Naive thymus-derived CD8-positive, alpha-beta T cell (primary cell): ENCODE measurements at places on chromosomes 5 and 9. TPM values are rescaled to one million over a fixed set of nuclear protein-coding genes. Genes with fewer than 3 reads are reported as not detected.

GRCh38 chr5:137345396-137345795 lies 153.7 kb downstream of the SPOCK1 start:
- no peak for DNase-seq

Gene FCN2
- not detected for polyA plus RNA-seq

DNA sequence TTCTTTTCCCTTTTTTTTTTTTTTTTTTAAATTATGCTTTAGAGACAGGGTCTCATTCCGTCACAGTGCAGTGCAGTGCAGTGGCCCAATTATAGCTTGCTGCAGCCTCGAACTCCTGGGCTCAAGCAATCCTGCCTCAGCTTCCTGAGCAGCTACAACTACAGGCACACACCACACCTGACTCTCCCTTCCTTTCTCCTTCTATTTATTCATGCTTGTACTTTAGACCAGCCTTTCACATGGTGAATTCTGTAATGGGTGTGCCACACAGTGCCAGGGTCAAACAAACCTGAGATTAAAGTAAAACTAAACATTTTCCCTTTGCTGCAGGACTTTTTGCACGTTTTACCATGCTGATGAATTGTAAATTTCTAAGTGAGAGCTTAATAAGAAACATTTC lies 8.0 kb downstream of the SH3RF2 start:
- no peak for DNase-seq

DNA sequence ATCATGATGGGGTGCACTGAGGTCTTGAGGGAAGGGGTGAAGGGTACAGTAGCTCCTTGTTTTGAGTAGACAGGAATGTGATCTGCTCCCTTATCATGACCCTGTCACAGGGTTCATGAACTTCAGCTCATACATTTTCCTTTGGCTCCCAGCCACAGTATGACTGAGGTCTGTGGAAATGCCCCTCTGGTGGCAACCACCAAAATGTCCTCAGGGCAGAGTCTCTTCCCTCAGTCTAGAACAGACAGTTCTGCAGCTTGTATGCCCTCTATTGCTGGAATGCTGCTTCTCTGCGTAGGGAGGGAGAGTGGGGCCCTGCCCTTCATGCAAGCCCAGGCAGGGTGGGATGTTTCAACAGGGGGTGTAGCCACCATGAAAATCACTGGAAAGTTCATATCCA lies 53.8 kb upstream of the SNCAIP start:
- no peak for DNase-seq

DNA sequence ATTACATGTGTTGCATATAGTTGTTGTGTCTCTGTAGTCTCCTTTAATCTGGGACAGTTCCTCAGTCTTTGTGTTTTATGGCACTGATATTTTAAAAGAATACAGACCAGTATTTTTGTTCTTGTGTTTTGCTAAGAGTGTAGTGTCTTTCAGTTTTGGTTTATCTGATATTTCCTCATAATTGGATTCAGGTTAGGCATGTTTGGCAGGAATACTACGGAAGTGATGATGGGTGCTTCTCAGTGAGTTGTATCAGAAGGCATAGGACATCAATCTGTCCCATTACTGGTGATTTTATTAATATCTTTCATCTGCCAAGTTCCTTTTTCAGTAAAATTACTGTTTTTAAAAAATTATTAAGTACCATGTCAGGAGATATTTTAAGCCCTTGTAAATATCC lies 212.9 kb downstream of the ARHGEF28 start:
- no peak for DNase-seq

DNA sequence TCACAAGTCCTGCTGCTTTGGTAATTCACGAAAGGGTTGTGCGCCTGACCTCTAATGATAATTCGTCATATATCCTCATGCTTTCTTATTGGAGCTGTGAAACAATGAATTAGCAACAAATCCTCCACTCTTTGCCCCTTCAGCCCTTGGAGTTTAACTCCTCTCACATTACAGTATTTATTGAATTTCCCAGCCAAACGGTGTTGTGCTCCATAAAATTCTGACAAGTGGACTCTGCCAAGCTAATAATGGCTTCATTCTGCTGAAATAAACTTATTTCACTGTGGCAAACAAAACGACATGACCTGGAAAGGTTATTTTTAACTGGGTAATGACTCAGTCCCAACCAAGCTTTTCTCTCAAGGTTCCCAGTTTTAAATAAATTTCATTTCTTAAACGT lies 984.4 kb upstream of the DMAC1 start:
- DNase-seq = no peak

GRCh38 chr9:129762985-129763926 lies 10.4 kb upstream of the PTGES start:
- no peak for DNase-seq

- DNase-seq = peak; percentile 51
These were observed at the start of gene FGD3 for GRCh38 chr9:92947268-92948037. TSS of gene FGD3 (plus strand) at chr9:92947523. CDS start at chr9:92976257, 28,734 bp downstream.

GRCh38 chr5:32331217-32331934 lies 18.6 kb upstream of the MTMR12 start:
- DNase-seq = no peak

DNA sequence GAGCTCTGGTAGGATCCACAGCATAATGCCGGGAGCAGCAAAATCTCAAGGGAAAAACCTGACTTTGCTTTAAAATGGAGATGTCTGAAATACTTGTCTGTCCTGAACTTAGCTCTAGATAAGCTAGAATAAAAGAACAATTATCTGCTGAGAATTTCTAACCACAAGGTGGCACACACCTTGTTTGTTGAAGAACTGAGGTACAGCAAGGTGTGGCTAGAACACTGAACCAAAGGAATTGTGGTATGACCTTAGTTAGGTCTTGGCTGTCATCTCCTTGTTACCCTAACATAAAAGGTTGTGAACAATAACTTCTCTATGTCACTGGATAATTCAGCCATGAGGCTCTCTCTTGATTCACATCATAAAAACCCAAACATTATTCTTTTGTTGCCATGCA lies 72.3 kb upstream of the ANXA1 start:
- DNase-seq = no peak

GRCh38 chr9:16069671-16070454 lies 517.0 kb downstream of the CCDC171 start:
- DNase-seq = no peak

GRCh38 chr9:114109124-114109523 lies 10.0 kb upstream of the KIF12 start:
- no peak for DNase-seq

Gene CBY3
- polyA plus RNA-seq = 0.62 TPM

Gene SNCAIP
- not detected for polyA plus RNA-seq

Gene PNPLA7
- polyA plus RNA-seq = 1.2 TPM

- no peak for DNase-seq
These were observed 164.5 kb downstream of the TMEM38B start for GRCh38 chr9:105858877-105859276.

- DNase-seq = no peak
These were observed 182.8 kb upstream of the GDNF start for GRCh38 chr5:38022631-38023030.

DNA sequence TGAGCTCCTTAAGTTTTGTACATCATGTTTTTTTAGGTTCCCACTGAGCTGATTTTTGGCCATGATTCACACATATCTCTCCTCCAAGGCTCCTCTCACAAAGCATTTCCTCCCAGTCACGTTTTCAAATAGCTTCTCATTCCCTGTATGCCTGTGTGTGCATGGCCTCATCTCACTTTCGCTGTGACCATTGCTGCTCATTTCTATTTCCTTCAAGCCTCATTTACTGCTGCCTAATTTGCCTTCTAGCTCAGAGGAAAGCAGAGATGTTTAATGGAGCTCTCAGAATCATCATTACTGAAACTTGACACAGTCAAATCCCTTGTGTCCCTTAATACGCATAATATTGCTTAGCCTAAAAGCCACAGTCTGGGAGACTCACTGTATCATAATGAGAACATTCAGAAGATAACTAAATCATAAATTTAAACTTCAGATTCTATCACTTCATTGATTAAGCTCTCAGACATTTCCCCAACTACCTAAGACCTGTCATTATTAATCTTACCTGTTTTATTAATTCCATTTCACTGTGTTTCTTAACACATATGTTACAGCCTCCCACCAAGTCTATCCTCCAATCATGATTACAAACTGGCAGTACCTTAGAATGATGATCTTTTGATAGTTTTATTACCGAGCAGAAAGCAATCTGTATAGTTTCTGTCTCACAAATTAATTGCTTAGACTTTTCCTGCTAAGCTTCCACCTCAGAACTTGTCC lies 278.3 kb upstream of the PTGER4 start:
- no peak for DNase-seq

DNA sequence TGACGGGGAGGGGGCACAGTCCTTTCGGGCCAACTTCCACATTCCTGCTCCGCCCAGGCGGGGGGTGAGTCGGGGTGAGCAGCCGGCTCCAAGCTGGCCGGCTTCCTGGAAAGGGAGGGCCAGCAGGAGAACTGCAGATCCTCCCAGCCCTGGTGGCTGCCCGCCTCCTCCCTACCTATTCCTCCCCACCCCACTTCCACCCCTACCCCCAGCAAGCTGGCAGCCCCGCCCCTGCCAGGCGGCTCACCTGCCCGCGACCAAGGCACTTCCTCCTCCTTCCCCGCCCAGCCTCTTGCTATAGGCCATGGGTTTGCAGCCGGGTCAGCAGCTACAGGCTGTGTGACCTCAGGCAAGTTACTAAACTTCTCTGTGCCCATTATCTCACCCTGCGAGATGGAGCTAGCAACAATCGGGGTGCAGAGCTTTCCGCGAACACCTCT lies 5.6 kb upstream of the IRF1 start:
- DNase-seq = peak; percentile 92

DNA sequence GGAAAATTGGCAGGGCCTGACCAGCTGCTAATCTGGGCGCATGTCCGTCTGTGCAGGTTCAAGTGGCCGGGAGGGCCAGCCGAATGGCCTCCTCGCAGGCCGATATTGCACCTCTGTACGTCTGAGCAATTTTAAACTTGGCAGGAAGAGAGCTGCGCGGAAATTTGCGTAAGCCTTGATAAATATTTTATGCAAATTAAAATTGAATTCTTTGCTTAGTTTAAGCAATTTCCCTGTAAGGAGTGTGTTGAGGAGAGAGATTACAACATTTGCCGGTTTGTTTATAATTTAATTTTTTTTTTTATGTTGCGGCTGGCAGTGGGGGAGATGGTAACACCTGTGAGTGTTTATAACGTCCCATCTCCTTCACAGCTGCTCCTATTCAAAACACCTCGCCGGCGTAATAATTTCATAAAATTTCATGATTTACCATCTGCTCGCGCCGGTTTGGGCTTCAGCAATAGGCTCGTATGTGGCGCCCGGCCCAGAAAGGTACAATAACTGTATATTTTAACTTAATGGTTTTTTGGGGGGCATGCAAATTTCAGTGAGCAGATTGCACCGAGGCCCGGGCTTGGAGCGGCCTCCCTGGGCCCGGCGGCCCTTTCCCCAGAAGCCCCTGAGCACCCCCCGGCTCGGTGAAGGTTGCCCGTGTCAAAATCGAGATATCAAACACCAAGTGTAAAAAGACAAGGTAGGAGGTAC lies 269.4 kb upstream of the MVB12B start:
- DNase-seq = no peak

GRCh38 chr5:528629-529511 lies 4.6 kb upstream of the SLC9A3 start:
- DNase-seq = no peak

Gene RMRP
- 33.0 TPM for polyA plus RNA-seq

DNA sequence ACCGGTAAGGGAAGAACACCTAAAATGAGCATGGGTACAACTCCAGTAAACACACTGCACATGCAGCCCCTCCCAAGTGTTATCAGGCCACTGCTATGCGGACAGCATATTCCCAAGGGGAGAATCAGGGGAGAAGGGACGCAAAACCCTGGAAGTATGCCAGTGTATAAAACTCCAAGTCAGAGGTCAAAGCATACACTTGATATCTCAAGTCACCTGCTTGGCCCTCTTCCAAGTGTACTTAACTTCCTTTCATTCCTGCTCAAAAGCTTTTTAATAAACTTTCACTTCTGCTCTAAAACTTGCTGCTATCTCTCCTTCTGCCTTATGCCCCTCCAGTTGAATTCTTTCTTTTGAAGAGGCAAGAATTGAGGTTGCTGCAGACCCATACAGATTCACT lies 408.1 kb downstream of the HTR1A start:
- DNase-seq = no peak

GRCh38 chr9:128034821-128035652 lies 32.1 kb downstream of the NAIF1 start:
- peak; percentile 54 for DNase-seq

GRCh38 chr9:109453210-109453842 lies 44.8 kb downstream of the PTPN3 start:
- no peak for DNase-seq

DNA sequence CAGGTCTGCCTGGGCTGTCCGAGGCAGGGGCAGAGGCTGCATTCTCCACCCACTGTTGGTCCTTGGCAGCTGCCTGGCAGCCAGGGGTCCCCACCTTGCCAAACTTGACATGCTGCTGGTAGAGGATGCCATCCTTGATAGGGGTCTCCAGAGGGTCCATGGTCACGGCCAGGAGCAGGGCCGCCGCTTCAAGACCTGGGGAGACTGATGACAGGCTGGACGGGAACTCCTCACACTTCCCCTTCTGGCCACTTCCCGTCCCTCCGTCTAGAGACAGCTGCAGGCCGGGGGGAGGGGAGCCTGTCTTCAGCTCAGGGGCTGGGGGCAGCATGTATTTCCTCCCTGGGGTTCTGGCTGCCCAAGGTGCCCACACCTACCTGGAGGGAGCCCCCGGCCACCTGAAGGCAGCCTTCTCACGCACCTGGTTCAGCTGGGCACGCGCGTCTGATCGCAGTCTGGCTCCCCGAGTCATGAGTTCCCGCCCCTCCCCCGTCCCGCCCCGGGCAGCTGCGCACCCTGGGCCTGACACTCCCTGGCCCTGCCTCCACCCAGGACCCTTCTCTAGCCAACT lies at the start of gene DOK3:
TSS of gene DOK3 (minus strand) at position 446 of the 571 bp plus-strand sequence. CDS start at position 160, 286 bp downstream.
- DNase-seq = no peak

Gene SLC25A2
- polyA plus RNA-seq = not detected

Gene EMB
- polyA plus RNA-seq = 109 TPM

DNA sequence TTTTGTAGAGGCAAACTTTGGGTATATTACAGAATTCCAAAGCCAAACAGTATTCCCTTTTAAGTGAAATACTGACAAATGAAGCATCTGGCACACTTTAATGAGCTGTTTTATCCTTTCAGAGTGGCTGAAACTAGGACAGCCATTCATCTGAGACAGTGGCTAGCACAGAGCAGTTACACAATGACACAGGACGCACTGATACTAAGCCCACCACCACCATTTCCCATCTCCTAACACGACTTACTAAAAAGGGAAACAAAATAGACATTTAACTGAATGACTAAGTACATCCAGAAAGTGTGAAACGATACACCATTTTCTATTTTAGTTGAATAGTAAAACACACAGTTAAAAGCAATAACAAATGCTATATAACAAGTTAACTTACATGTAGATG lies 120.4 kb upstream of the RETREG1 start:
- no peak for DNase-seq
